ENCODE measurements at places on chromosomes 1 and 21.

DNA sequence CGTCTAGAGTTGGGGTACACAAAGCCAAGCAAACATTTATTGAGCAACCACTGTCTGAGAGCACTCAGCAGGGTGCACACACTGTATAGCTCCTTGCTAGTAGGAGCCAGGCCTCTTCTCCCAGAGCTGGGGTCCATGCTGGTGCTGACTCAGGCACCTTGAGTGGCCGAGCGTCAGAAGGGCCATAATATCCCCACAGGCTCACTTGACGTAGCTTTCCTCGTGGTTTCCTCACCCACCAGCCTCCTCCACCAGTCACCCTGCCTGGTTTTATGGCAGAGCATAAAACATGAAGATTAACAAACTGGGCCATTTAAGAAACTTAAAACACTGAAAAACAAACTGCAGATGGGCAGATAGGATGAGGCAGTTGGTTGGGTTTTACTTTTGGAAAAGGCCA, 361.5 kb downstream of the HHAT start:
- no peaks in the 10 kb centered on the region for H3K27me3 ChIP-seq
- no peak overlapping the region for H3K27ac ChIP-seq
- no peak overlapping the region for H3K4me3 ChIP-seq

DNA sequence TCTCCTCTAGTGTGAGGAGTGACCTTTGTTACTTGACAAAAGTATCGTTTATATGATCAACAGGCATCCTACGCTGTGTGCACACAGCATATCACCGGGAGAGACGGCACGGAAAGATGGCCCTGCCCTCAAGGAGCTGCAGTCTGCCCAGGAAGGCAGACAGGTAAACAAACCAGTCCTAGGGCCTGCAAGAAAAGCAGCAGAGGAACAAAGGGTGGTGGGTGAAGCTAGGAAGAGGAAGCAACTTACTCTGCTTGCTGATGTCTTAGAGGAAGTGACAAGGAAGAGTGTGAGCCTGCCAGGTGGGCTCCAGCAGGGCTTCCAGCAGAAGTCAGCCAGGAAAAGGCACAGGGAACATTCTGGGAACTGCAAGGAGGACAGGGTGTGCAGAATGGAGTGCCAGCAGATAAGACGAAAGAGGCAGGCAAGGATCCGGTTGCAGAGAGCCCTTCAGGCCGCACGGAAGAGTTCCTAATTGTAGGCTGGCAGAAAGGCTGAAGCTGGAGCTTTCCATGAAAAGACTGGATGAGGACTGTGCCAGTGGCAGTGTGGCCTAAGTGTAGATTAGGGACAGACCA, 106.7 kb downstream of the SLC45A1 start:
- H3K27ac ChIP-seq: no peak overlapping the region
- peak overlapping the region; percentile 58 for H3K4me3 ChIP-seq
- peaks cover 55% of the 10 kb centered on the region for H3K4me1 ChIP-seq
- DNase-seq: peak; percentile 42
- H3K27me3 ChIP-seq: peaks cover 4% of the 10 kb centered on the region
- H3K36me3 ChIP-seq: peaks cover 10% of the 10 kb centered on the region

DNA sequence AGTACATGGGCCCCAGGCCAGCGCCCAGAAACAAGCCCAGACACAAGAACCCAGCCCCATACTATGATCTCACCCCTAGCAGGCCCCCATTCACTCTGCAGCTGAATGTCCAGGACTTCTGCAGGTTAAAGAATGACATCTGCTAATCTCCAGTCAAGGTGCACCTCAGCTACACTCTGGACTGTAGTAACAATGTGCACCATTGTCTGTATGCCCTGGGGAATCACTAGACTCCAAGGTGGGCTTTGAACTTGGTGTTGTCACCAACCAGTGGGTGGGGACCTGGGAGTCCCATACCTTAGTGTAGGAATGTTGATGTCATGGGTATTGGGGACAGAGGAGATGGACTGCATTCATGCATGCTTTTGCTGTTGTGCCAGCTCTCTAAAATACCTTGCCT, 10.3 kb downstream of the KCNE1 start:
- no peak for DNase-seq
- no peaks in the 10 kb centered on the region for H3K36me3 ChIP-seq
- no peak overlapping the region for H3K4me3 ChIP-seq

DNA sequence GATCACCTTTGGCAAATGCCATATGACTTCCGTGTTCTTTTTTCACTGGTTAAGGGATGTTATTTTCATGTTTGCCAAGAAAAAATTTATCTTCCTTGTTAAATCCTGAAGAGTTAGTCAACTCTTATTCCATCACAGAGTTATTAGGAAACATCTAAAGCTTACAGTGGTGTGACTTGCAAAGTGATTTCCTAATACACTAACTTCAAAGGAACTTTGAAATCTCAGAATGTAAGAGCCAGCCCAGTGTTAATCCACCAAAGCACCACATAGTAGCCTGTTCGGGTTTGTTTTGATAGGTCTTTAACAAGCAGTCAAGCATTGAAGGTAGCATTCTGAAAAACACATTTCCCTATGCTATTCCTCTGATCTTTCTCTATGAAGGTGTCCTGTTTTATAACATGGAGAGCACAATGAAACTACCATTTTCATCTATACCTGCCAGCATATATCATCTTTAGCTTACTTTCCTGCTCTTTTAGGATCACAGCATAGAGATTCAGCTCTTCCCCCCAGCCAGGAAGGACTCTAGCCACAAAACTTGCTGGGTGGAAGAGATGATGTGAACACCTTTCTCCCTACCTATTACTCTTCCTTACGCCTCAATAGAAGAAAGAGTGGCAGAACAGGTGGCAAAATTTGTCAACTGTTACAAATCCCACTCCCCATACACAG, 82.4 kb upstream of the MAGI3 start:
- DNase-seq: no peak
- H3K4me1 ChIP-seq: no peaks in the 10 kb centered on the region
- no peak overlapping the region for H3K27ac ChIP-seq
- H3K36me3 ChIP-seq: no peaks in the 10 kb centered on the region
- H3K27me3 ChIP-seq: peaks cover 2% of the 10 kb centered on the region

DNA sequence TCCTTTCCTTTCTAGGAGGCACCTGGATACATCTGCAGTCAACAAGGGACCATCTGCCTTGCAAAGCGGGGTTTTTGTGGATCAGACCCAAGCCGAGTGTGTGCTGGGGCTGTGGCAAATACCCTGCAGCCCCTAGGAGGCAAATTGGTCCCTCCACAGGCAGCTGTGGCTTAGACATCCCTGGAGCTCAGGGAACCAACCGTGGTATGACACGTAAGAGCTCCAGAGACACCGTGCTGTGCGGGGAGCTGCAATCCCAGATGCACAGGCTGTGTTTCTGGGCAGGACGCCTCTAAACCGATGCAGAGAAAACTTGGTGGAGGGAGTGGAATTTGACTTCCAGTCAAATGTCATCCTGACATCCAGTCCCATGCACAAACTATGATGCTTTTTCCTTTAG, 141.5 kb downstream of the KAZN start:
- H3K27me3 ChIP-seq: no peaks in the 10 kb centered on the region
- DNase-seq: no peak
- no peak overlapping the region for H3K4me3 ChIP-seq

DNA sequence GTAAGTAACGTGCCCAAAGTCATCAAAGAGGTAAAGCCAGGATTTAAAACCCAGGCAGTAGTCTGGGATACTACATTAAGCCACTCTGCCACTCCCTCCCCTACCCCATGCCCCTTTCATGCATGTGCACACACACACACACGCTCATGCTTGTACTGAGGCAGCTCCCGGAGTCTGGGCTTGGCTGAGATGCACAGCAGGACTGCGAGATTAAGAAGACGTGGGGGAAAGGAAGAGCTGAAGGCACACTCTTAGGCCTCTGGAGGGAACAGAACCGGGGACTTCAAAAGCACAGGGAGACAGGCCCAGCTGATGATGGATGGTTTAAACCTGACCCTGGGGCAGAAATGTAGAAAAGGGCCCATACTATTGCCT, 98.3 kb downstream of the GLIS1 start:
- H3K27me3 ChIP-seq: peaks cover 6% of the 10 kb centered on the region
- no peaks in the 10 kb centered on the region for H3K36me3 ChIP-seq
- no peak for DNase-seq
- H3K4me1 ChIP-seq: no peaks in the 10 kb centered on the region
- H3K27ac ChIP-seq: no peak overlapping the region
- no peak overlapping the region for H3K4me3 ChIP-seq

- no peaks in the 10 kb centered on the region for H3K36me3 ChIP-seq
- no peaks in the 10 kb centered on the region for H3K4me1 ChIP-seq
- H3K4me3 ChIP-seq: no peak overlapping the region
- H3K27ac ChIP-seq: no peak overlapping the region
- DNase-seq: no peak
- peaks cover 14% of the 10 kb centered on the region for H3K27me3 ChIP-seq
Measured at GRCh38 chr1:29427614-29428279, 191.4 kb downstream of the PTPRU start.

DNA sequence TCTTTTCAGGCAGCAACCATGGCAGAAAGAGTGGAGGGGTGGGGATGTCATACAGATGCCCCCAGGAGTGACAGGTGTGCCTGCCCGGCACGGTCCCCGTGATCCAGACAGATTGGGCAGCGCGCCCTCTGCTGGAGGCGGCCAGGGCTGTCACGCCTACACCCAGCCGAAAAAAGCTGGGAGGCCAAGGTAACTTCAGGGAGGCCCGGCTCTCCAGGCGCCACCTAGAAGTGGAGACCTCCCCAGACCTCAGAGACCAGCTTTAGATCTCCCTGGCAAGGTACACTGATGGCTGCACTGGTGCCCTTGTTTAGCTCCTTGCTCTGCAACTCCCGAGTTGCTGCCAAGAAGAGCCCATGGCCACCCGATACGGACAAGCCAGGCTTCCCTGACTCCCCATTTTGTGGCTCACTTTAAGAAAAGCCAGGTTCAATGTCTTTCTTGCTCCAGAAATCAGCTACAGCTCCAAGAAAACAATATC, 6.6 kb downstream of the GOLT1A start:
- H3K27ac ChIP-seq: no peak overlapping the region
- H3K4me1 ChIP-seq: no peaks in the 10 kb centered on the region
- no peaks in the 10 kb centered on the region for H3K36me3 ChIP-seq
- peaks cover 13% of the 10 kb centered on the region for H3K27me3 ChIP-seq
- peak; percentile 64 for DNase-seq

DNA sequence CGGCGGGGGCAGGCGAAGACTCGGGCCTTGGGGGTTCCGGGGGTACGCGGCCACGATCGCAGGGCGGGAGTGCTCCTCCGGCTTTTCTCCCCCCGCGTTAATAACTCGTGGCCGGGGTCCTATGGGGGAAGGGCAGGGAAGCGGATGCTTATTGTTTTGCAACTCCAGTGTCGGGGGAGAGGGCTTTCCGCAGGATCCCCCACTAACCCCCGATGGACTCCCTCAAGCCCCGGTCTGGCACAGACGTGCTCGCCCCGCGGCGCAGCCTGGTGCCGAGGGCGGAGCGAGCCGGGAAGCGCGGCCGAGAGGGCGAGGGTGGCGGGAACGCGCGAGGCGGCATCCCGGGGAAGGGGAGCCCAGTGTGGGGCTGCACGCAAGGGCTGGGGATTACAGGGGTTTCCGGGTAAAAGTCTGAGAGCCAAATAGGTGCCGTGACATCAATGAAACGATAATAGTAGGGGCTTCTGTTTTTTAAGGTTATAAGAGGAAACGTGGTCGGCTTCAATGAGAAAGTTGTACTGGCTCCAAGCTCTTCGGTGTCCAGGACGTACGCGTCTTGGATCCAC, 772 bp downstream of the UCK2 start:
- H3K27me3 ChIP-seq: no peaks in the 10 kb centered on the region
- H3K27ac ChIP-seq: peak overlapping the region; percentile 98
- H3K4me1 ChIP-seq: peaks cover 50% of the 10 kb centered on the region

DNA sequence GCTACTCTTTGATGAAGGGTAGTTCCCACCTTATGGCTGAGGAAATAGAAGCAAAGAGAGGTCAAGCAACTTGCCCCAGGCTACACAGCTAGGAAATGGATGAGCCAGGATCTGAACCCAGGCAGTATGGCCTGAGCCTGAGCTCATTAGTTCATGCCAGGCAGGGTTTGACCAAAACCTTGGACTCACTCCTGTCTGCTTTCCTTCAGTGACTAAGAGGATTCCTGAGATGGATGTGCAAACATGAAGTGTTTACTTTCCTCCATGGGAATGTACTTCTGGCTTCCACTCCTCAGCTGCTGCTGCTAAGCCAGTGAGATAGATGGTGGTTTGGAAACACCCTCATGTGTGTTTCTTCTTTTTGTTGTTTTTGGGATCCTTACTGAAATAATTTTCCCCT, 35.1 kb upstream of the ERRFI1 start:
- no peak for DNase-seq
- H3K36me3 ChIP-seq: no peaks in the 10 kb centered on the region
- H3K27ac ChIP-seq: no peak overlapping the region
- H3K27me3 ChIP-seq: peaks cover 2% of the 10 kb centered on the region
- H3K4me1 ChIP-seq: no peaks in the 10 kb centered on the region

- no peaks in the 10 kb centered on the region for H3K27me3 ChIP-seq
- H3K36me3 ChIP-seq: no peaks in the 10 kb centered on the region
- no peaks in the 10 kb centered on the region for H3K4me1 ChIP-seq
- no peak overlapping the region for H3K4me3 ChIP-seq
Measured at GRCh38 chr1:72177711-72178110, 104.6 kb downstream of the NEGR1 start.

DNA sequence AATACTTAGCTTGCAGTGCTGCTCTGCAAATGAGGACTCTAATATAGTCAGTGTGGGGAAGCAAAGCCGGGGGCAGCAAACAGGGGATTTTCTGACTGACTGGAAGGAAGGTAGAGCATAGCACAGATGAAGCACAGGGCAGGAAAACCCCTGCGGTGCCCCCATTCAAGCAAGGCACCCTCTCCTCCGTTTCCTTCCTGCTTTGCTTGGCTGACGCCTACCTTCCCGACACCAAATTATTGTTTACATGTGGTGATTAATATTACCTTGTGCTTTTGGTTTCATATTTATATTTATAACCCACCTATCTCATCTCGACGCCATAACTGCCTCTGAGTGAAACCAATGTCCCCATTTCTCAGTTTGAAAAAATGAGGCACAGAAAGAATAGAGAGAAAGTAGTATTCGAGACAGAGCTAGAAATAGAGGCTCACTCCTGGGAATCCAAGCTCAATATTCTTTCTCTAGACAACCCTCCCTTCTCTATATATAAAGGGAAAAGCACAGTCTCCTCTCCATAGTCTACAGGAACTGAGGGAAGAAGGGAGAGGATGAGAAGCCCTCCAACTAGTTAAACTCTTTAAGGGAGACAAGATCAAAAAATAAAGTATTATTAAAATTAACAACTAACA, 41.3 kb downstream of the PIK3C2B start:
- no peak overlapping the region for H3K27ac ChIP-seq
- H3K27me3 ChIP-seq: no peaks in the 10 kb centered on the region
- no peaks in the 10 kb centered on the region for H3K4me1 ChIP-seq
- H3K36me3 ChIP-seq: peaks cover 61% of the 10 kb centered on the region

- peaks cover 24% of the 10 kb centered on the region for H3K27me3 ChIP-seq
- H3K36me3 ChIP-seq: no peaks in the 10 kb centered on the region
- DNase-seq: no peak
- H3K4me1 ChIP-seq: no peaks in the 10 kb centered on the region
Measured at GRCh38 chr1:201724766-201725118, 104.2 kb upstream of the IPO9 start.

DNA sequence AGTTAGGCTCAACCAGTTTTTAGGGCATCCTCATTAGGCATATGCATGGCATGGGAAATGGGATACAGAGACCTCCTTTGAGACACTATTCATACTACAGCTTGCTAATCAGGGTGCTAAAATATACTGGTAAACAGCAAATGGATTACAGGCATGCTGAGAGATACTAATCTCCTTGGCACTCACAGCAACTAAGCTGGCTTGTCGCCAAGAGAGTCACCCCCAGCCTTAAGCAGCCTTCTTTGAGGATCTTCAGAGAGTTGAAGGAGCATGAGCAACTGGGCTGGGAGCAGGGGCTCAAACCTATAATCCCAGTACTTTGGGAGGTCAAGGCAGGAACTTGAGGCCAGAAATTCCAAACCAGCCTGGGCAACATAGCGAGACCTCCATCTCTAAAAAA, 120.1 kb upstream of the NR5A2 start:
- no peak for DNase-seq
- H3K36me3 ChIP-seq: no peaks in the 10 kb centered on the region
- no peak overlapping the region for H3K4me3 ChIP-seq
- no peaks in the 10 kb centered on the region for H3K4me1 ChIP-seq

All from DND-41 (cell line).